SIG-M5 (cell line): ENCODE measurements at places on chromosomes 3 and 15.

- DNase-seq: no peak
Observed at GRCh38 chr15:73305331-73306211, 63.2 kb downstream of the HCN4 start.

DNA sequence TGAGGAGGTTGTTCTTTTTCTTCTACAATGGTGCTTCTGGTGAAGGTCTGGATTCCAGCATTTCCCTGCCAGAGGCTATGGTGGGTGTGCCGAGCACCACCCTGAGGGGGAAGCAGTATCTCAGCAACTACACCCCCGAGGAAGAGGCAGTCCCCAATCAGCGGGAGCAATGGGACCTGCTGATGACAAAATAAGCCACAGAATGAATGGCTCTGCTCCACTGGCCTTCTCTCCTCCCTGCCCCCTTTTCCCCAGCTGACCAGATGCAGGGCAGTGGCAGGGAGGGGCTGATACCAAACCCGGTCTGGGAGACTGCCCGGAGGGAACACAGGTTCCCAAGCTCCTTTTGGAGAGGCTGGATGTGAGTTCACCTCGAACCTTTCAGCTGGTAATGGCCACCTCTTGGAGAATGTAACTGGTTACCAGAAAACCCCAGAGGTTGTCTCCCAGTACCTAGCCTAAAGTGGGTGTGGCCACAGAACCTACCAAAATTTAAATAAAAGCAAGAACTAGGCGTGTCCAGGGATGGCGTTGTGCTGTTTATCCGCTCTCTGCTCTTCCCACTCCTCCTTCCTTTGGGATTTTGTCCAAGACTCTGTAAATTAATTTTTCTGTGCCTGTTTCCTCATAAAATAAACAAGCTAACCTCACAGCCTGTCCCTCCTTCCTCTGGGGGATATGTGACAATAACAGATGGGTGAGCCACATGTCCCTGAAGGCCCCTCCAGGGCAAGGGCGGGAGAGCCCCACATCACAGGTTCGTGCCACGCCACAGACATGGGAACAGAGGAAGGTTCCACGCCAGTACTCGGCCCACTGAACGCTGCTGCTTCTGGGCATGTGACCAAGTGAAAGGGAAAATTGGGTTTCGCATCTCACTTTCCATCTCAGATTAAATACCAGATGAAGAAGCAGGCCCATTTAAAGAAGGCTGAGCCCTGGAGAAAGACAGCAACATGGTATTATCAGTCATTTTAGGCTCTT lies 35.1 kb upstream of the SPTBN5 start:
- DNase-seq: no peak

DNA sequence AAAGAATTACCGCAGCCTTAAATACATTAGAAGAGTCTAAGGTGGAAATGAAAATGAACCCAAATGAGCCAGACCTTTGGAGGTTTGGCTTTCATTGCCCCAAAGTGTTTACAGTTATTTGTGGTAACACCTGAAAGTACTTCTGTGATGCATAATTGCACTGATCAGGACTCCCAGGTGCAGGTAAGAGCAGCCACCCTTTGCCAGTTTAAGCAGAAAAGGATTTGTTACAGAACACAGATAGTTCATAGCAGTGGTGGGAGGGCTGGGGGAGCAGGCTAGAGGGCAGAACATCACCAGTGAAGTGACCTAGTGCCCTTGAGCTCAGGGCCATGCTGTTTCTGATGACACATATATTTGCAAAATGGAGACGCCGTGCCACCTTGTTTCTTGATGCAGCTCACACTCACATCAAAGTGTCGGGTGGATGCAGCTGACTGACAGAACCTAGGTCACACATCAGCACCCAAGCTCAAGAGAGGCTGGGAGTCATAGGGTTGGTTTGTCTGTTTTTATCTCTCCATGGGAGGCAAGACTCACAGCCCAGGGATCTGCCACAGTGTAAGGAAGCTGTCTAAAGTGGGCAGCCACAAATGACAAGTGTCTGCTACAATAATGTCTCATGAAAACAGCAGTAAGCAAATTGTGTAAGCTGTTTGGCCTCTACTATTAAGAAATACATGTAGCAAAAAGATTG lies 49.1 kb downstream of the NEK11 start:
- DNase-seq: no peak

DNA sequence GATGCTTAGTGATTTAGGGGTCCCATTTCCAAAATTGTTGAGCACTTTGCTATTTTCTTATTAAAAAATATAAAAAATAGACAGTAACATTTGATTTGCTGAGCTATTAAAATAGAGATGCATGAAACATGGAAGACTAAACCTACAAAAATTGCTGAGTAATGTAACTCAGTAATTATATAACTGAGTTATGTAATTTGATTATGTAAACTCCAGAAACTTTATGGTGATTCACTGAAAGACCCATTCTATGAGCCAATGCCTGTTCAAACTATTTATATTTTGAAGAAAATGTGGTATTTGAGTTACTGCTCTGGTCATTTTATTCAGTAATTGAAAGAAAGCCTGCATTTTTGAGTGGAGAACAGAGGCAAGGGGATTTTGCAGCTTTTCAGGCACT lies 1221.5 kb upstream of the ALCAM start:
- no peak for DNase-seq

DNA sequence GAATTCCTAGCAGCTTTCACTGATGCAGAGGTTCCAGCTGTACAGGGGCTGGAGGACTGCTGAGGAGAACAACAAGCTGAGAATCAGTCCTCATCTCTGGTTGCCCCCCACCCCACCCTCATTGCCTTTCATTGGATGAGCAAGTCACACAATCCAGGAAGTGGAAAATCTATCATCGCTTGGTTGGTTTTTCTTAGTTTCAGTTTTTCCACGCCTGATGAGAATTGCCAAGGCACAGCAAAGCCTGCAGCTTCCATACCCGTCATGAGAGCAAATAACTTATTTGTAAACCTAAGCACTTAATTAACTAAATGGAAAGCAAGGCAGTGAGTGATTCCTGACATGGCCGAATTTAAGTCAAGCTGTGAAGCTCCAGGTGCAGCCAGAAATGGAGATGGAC lies 21.4 kb upstream of the LIPC start:
- DNase-seq: no peak

DNA sequence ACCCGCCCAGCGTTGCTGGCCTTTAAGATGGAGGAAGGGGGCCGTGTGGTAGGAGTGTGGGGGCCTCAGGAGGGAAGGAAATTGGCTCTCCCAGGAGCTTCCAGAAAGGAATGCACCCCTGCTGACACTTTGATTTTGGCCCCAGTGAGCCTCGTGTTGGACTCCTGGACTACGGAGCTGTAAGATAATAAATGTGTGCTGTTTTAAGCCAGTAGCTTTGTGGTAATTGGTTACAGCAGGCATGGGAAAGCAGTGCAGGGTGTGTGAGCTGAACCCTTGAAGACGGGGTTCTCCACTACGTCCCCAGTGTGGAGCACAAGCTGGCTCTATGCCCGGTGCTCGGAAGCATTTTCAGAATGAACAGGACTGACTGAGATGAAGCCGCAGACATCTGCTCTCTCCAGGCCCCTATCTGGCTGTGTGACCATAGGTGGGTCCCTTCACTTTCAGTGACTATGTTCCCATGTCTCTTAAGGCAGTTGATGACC lies 22.9 kb upstream of the CGNL1 start:
- no peak for DNase-seq

GRCh38 chr15:94000606-94001005 lies 230.8 kb upstream of the MCTP2 start:
- DNase-seq: no peak

DNA sequence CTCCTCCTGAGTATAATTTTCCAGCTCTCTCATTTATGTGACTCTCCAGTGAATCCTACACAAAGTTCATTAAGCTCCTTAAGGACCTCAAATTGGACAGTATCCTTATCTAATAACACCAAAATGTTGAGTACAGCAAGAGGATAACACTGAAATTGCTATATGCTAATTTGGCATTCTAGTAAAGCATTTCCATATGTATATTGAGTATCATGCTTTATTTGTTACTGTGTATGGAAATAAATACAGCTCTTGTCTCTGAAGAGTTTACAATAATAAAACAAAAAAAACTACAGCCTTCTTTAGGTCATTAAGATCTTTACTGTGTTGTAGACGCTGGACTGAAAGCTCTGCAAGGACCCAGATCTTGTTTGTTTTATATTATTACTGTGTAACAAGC lies 1341.3 kb downstream of the ROBO1 start:
- no peak for DNase-seq

DNA sequence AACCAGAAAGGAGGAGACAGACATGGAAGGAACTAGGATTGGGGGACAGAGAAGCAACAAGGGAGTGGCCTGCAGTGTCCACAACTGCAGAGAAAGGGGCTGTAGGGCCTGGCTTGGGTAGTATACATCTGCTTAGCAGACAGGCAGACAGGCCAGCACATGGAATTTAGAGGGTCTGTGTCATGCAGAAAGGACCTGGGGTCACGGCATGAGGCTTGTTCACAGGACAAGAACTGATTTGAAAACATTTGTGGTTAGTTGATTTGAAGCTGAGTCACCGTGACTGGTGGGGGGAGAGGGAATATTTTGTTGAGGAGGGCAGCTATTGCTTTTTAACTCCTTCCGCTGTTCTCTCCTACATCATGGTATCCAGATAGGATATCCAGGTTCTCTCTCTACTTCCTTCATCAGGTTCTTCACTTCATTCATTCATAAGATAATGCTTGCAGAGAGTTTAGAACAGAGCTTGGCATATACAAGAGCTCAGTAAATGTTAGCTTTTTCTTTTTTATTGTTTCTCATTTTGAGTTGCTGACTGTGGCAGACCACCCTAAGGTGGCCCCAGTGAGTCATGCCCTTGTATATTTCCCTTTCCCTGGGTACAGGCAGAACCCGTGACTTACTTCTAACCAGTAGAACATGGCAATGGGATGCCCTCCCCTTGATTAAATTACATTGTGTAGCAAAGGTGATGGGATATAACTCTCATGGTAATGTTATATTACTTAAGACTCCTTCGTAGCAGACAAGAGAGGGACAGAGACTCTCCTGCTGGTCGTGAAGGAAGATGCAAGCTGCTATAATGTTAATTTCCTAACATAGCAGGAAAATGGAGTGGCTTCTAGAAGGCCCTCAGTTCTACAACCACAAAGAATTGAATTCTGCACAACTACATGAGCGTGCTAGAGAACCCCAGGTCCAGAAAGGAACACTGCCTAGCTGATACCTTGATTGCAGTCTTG lies 95.0 kb upstream of the NMNAT3 start:
- no peak for DNase-seq

- no peak for DNase-seq
Observed at GRCh38 chr3:170634663-170635384, 48.9 kb upstream of the SLC7A14 start.

GRCh38 chr15:24985224-24985623 lies 30.4 kb downstream of the SNRPN start:
- no peak for DNase-seq

- no peak for DNase-seq
Observed at GRCh38 chr3:24136624-24137310, 191.7 kb downstream of the NR1D2 start.

DNA sequence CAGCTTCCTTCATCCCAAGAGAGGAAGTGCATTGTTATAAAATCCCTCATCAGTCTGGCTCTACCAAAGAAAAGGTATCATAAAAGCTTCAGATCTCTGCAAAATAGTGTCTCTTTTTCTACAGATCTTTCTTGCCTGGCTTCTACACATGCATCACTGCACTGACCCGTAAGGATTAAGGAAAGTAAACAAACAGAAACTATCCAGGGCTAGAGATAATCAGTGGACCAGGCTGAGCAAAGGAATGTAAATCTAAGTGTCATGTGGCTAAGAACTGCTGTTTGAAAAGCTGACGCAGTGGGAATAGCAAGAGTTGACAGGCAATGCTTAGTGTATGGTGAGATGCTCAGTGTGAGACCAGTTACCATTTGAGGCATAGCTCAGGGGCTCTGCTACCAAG lies 339.7 kb downstream of the IL5RA start:
- no peak for DNase-seq

DNA sequence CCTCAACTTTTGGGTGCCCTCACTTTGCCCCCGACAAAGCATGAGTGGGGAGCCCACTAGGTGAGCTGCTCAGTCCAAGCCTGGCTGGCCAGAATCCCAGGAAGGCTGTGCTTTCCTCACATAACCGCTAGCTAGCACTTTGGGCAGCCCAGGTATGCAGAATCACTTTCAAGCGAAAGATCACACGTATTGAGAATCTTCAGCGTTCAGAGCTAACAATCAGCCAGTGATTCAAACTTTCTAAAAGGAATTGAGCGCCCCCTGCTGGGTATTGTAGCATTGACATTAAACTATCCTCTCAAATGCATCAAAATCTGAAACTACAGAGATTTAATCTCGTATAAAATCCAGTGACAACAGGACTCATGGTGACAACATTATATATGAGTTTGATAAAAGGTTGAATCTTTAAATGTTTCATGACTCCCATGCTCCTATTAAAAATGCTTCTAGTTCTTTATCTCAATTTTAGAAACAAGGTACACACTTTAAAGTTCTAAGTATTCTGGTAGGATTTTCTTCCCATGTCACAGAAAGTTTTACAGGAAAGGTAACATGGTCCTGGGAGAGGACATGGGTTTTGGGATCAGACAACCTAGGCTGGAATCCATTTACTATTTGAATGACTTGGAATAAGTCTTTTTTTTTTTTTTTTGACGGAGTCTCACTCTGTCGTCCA lies 11.8 kb downstream of the ANAPC13 start:
- no peak for DNase-seq

DNA sequence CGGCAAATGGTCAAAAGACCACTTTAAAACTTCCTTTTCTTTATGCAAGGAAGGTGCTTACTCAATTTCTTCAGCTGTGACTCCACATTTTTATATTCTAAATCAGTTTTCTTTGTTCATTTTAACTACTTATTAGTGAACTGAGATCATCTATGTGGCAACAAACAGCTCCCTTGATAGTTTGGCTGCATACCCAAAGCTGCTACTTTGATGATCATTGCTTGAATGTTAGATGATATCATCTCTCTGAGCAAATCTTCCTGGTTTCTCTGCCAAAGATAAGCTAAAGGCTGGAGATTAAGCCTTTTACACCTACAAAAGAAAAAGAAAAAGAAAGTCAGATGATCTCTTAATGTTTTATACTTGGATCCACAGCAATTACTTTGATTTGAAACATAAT lies 95.5 kb downstream of the DPH6 start:
- DNase-seq: no peak

- no peak for DNase-seq
Observed at GRCh38 chr3:43866529-43867353, 176.0 kb downstream of the ABHD5 start.

GRCh38 chr15:90200534-90201129 lies 498 bp upstream of the SEMA4B start:
- no peak for DNase-seq
